ENCODE measurements at places on chromosomes 16 and 17.

DNA sequence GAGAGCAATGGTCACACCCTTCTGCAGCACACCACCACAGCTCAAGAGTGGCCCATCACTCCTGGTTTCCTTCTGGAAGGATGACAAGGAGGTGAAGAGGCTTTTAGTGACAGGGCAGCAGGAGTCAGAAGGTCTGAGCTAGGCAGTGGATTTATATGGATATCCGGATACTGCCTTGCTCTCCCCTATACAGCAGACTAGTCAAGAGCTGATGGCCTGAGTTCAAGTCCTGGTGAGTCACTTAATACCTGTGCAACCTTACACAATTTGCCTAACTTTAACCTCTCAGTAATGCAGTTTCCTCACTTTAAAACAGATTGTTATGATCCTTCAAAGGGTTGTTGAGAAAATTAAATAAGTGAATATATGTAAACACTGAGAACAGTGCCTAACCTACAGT, 22.9 kb downstream of the MYO18A start:
- H3K4me1 ChIP-seq = peaks cover 43% of the 10 kb centered on the region
- no peak overlapping the region for H3K4me3 ChIP-seq
- H3K27me3 ChIP-seq = no peaks in the 10 kb centered on the region
- peaks cover 39% of the 10 kb centered on the region for H3K36me3 ChIP-seq
- DNase-seq = no peak

DNA sequence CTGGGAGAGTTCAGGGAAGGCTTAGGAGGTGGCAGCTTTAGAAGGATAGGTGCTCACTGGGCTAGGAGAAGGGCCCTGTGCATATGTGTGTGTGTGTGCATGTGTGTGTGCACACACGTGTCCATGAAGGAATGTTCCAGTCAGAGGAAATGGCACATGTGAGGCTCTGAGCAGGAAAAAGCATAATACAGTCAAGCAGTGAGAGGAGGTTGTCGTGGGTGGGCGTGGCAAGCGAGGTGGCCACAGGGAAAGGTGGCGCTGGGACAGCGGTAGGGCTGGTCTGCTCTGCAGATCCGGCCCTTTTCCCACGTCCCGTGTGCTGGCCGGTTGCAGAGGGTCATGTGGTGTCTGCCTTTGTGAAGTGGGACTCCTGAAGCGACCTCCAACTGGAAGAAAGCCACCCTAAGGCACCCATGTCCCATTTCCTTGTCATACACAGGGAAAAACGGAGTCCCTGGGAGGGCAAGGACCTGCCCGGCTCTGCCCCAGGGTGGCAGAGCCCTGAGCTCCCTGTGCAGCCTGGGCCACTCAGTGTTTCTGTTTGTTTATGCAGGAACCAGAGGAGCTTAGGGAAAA, 40.1 kb downstream of the NT5M start:
- no peaks in the 10 kb centered on the region for H3K27me3 ChIP-seq
- no peak for DNase-seq
- H3K4me1 ChIP-seq = no peaks in the 10 kb centered on the region
- H3K27ac ChIP-seq = no peak overlapping the region

- H3K36me3 ChIP-seq = no peaks in the 10 kb centered on the region
- no peaks in the 10 kb centered on the region for H3K27me3 ChIP-seq
- no peak for DNase-seq
- no peak overlapping the region for H3K27ac ChIP-seq
These were observed 7.3 kb downstream of the C16orf89 start for GRCh38 chr16:5058476-5058875.

GRCh38 chr17:77865112-77865611, 93.3 kb upstream of the TNRC6C start:
- no peak overlapping the region for H3K4me3 ChIP-seq
- no peak for DNase-seq
- peaks cover 9% of the 10 kb centered on the region for H3K27me3 ChIP-seq
- peak overlapping the region; percentile 32 for H3K27ac ChIP-seq
- no peaks in the 10 kb centered on the region for H3K4me1 ChIP-seq

GRCh38 chr17:21095735-21096134, 31.0 kb upstream of the DHRS7B start:
- H3K27me3 ChIP-seq = no peaks in the 10 kb centered on the region
- no peak for DNase-seq
- H3K27ac ChIP-seq = no peak overlapping the region

GRCh38 chr17:79500745-79501618, 109.9 kb downstream of the RBFOX3 start:
- H3K4me3 ChIP-seq = no peak overlapping the region
- no peaks in the 10 kb centered on the region for H3K36me3 ChIP-seq
- peak; percentile 45 for DNase-seq
- no peak overlapping the region for H3K27ac ChIP-seq
- no peaks in the 10 kb centered on the region for H3K27me3 ChIP-seq
